ENCODE measurements at places on chromosomes 7 and 10.

DNA sequence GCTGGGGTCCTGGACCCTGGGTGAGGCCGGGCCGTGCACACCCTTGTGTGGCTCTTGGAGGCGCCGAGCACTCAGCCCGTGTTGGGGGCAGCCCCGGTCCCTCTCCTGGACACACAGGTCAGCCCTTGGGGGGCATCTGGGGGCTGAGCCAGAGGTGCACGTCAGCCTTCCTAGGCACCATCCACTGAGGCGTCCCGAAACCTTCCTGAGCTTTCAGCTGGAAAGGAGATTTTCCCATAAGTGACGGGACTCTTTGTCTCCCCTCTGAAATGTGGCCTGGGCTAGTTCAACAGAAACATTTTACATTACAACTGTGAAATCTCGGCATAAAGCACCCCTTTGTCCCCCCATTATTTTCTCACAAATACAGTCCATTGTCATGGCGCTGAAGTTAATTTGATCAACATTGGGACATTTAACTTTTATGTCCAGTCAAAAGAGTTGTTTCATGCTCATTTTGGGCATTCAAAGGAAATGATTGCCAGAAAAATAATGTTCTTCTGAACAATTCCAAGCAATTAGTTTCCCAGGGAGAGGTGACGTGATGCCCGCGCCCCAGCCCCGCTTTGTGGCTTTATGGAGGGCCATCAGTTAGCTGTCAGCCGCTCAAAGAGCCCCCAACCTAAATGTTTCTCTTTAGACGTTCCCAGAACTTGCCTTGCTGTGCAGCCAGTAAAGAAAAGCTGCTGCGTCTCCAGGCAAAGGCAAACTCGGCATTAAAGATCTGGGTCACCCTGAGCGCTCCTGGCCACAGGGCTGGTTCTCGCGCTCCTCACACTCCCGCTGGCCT, 70.8 kb downstream of the NKX6-2 start:
- DNase-seq = no peak

GRCh38 chr10:88070080-88070880, 206.9 kb downstream of the PTEN start:
- peak; percentile 58 for DNase-seq

GRCh38 chr7:47573758-47574481, 8.0 kb downstream of the TNS3 start:
- no peak for DNase-seq

DNA sequence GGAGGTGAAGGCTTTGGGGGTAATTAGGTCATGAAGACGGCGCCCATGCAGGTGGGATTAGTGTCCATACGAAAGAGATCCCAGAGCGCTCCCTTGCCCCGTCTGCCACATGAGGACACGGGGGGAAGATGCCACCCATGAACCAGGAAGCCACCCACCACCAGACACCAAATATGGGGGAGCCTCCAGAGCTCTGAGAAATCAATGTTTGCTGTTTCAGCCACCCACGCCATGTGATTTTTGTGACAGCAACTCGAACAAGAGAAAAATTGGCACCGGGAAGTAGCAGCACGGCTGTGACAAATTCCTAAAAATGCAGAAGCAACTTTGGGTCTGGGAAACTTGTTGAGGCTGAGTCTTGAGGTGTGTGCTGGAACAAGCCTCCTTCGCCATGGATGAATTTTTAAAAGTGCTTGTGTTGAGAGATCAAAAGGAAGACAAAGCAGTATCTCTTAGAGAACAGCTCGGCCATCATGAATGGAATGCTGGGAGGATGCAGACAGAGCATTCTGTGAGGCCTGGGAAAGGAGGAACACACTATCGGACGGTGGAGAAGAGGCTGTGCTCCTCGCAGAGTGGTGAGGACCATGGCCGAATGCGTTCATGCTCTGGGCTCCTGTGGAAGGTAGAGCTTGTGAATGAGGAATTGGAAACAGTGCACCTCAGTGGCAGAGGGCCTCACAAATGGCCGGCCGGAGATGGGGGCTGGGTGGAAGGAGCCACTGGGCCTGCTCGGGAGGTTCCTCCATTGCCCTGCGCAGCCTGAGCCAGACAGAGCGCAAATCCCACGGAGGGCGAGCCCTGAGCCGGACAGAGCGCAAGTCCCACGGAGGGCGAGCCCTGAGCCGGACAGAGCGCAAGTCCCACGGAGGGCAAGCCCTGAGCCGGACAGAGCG, 277.5 kb downstream of the PTPRN2 start:
- DNase-seq = no peak

- no peak for DNase-seq
Observed at GRCh38 chr10:58220769-58221451, 46.8 kb downstream of the IPMK start.

DNA sequence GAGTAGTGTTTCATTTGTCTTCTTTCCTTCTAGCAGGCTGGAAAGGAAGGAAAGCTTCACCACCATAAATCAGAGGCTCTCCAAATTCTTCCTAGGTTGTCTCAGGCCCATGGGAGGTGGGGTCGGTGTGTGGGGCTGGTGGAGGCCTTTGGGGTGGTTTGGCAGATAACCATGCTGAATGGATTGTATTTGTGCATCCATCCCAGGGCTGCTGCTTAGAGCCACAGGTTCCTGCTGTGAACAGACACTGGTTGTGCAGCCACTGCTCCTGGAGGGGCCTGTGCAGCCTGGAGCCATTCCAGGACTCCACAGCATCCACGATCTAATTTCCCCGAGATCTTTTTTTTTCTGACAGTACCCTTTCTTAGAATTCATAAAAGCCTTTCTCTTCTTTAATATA, 741.8 kb downstream of the SUGCT start:
- no peak for DNase-seq

- no peak for DNase-seq
Observed at GRCh38 chr7:87347207-87347606, 1.7 kb downstream of the CROT start.

- no peak for DNase-seq
Observed at GRCh38 chr7:128920913-128921582, 10.5 kb upstream of the KCP start.

DNA sequence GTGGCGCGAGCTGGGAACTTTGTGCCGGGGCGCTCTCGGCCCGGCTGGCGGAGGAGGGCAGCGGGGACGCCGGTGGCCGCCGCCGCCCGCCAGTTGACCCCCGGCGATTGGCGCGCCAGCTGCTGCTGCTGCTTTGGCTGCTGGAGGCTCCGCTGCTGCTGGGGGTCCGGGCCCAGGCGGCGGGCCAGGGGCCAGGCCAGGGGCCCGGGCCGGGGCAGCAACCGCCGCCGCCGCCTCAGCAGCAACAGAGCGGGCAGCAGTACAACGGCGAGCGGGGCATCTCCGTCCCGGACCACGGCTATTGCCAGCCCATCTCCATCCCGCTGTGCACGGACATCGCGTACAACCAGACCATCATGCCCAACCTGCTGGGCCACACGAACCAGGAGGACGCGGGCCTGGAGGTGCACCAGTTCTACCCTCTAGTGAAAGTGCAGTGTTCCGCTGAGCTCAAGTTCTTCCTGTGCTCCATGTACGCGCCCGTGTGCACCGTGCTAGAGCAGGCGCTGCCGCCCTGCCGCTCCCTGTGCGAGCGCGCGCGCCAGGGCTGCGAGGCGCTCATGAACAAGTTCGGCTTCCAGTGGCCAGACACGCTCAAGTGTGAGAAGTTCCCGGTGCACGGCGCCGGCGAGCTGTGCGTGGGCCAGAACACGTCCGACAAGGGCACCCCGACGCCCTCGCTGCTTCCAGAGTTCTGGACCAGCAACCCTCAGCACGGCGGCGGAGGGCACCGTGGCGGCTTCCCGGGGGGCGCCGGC, 870 bp downstream of the FZD1 start:
- DNase-seq = peak; percentile 64

GRCh38 chr10:7397049-7398035, 13.5 kb downstream of the SFMBT2 start:
- no peak for DNase-seq

DNA sequence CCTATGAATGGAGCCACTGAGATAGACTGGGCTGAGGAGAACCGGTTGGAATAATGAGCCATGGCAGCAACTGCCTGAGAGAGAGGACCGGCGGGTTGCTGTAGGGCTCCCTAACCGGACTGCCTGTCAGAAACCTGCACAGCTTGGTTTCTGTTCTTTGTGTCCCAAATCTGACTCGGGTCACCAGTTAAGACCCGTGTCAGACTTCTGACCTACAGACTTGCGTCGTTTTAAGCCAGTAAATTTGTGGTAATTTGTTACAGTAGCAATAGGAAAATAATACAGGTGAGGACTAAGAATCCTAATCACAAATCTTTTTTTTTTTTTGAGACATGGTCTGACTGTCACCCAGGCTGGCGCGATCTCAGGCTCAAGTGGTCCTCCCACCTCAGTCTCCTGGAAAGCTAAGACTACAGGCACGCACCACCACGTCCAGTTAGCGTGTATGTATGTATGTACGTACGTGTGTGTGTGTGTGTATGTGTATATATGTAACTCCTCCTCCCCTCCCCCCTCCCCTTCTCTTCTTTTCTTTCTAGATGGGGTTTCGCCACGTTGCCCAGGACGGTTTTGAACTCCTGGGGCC, 672 bp upstream of the DDX56 start:
- DNase-seq = no peak

All from NAMALWA (cell line).